Muscle of arm (tissue), 14 donors: ENCODE measurements at places on chromosomes 3 and 15. TPM values are rescaled to one million over a fixed set of nuclear protein-coding genes. Genes with fewer than 3 reads are reported as not detected.
A peak's percentile ranks its signal among the peaks of the same experiment; 100 is the strongest.

DNA sequence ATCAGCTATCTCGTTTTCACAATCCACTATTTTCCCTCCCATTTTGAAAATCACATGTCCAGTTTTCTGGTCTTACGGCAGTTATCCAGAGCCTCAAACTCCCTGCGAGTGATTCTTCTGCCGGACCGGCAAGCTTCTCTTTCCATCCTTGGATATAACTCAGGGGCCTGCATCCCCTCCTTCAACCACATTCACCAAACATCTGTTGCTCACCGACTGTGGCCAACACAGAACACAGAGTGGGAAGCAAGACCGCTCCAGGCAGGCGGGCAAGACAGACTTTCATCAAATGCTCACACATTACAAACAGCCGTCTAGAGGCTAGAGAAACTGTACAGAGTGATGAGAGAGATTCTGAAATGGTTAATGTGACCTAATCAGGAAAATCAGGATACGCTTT is 7.6 kb upstream of the SLC12A8 start:
- DNase-seq = no peak

DNA sequence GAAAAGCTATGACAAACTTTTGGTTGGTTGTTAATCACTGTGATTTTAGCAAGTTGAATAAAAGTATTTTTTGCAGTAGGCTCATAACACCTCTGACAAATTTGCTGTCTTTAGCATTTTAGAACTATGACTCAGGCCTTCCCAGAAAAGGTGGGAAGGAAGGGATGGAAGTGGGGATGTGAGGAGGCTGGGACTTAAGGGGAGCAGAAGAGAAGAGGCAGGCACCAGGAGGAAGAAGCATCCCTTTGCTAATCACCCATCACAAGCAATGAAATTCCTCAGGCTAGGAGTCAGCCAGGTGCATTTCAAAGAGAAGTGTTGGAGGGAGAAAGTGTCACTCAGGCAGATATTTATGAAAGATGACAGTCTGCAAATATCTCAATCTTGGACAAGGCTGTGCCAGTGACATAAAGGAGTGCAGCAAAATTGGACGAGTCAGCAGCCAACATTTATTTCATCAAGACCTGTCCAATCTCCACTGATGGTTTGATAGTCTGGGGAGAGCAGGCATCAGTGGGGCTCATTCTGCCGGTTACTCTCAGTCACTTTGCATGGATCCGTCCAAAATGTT is 337.3 kb upstream of the ARRDC4 start:
- no peak for DNase-seq

DNA sequence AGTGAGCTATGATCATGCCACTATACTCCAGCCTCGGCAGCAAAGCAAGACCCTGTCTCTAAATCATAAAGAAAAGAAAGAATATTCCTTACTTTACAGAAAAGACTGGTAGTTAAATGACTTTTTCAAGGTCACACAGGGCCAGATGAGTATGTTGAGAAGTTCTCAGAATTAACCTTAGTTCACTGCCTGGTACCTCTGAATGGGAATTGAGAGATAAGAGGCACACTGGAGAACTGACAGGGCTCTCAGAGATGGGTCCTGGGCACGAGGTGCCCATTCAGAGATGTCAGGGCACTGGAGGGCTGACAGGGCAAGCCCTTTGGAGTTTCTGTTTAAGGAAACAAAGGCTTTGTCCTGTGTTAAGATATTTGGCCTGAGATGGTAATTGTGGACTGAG is 157.7 kb downstream of the PDE8A start:
- DNase-seq = no peak

TNFAIP8L3 gene
- 2.2 TPM for polyA plus RNA-seq

- no peak for DNase-seq
These were observed 63.1 kb downstream of the ITGA11 start for GRCh38 chr15:68368731-68369435.

DNA sequence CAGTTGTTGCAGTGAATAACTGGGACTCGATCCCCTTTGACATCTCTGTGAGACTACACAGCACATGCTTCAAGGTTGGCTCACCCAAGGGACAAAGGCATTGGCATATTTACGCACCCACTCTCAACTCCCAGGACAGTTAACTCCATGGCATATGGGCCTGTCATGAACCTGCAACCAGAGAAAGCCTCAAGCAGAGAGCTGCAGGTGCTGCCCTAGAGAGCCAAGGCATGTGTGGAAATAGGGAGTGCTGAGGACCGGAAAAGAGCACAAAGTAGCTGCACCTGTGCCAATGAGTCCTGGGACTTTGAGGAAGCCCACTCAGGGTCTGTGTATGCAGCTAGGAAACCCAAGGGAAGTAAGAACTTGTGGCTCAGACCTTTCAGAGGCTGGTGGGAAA is 32.9 kb upstream of the SLC24A5 start:
- DNase-seq = no peak

DNA sequence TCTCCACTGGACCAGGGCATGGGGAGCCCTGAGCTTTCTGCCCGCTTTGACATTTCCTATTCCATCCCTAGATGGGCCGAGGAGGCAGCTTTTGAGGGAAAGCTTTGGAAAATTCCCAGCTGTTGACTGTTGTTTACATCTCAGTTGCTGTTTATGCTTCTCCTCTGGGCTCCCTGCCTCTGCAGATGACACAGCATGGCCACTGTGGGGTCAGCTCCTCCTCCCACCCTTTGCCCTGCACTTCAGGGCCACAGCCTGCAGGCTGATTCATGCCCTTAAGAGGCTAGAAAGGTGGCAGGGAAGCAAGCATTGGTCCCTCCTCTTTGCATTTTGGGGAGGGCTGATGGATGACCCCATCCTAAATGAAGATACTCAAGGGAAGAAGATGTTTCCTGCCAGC is 8.5 kb upstream of the CTXND1 start:
- no peak for DNase-seq

DNA sequence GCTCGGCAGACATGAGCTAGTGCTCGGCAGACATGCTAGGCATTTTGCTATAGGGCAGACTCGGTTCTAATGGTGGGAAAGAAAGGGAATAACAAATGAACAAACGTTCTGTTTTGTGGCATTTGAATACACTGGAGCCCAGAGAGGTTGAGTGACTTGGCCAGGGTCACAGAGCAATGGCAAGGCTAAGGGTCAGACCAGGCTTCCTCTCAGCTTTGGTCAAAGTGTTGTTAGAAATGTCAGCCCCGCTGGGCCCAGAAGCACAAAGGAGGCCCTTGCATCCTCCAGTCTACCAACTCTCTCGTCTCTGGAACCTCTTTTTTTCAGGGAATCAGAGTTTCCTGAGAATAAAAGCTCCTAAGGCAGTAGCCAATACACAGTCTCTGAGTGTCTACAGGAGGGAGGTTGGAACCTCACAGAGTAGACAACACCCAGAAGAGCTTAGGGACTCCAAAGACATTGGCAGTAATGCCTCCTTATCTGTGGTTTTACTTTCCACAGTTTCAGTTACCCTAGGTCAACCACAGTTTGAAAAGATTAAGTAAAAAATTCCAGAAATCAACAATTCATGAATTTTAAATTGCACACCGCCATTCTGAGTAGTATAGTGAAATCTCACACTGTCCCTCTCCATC is 47.3 kb downstream of the SSUH2 start:
- no peak for DNase-seq

- peak; percentile 60 for DNase-seq
These were observed 215.6 kb upstream of the RBMS3 start for GRCh38 chr3:29065211-29065785.

DNA sequence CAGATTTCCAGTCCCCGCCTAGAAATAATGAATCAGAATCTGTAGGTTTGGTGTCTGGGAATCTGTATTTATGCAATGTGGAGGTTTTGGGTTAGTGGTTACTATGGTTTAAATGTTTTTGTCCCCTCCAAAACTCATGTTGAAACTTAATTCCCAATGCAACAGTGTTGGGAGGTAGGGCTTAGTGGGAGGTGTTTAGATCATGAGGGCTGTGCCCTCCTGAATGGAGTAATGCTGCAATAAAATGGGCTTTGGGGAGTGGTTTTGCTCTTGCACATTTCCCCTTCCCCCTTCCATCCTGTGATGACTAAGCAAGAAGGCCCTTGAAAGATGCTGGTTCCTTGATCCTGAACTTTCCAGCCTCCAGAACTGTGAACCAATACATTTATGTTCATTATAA is 9.2 kb upstream of the RFC4 start:
- no peak for DNase-seq

MKRN3 gene
- 4.2 TPM for polyA plus RNA-seq

GRCh38 chr15:84552896-84553295 is 47.9 kb upstream of the ZSCAN2 start:
- DNase-seq = no peak

GRCh38 chr3:6571448-6571847 is 289.5 kb upstream of the GRM7 start:
- no peak for DNase-seq

ZXDC gene
- polyA plus RNA-seq = 26.9 TPM

MST1R gene
- polyA plus RNA-seq = 0.98 TPM

DNA sequence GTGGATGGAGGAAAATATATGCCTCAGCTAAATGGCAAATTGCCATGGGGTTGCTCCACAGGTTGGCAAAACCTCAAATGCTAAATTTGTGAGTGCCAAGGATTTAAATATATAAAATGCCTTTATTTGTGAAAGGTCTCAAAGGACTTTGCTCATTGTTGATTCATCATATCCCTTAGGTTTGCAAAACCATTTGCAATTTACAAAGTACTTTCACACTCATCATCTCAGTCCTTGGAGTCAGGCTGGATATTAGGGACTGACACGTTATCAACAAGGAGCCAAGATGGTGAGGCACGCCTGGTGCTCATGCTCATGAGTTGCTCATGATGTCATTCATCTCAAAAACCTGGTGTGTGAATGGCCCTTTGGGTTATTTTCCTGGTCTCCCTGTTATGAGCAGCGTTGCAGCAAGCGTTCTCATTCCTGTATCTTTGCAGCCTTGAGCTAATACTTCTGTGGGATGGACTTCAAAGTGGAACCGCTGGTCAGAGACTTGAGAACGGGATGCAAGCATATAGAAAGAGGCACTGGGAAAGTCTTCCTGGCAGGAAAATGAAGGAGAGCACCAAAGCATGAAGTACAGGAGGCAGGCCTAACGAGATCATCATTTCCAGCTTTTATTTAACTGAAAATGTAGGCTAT is 66.0 kb downstream of the MYO1E start:
- no peak for DNase-seq

DNA sequence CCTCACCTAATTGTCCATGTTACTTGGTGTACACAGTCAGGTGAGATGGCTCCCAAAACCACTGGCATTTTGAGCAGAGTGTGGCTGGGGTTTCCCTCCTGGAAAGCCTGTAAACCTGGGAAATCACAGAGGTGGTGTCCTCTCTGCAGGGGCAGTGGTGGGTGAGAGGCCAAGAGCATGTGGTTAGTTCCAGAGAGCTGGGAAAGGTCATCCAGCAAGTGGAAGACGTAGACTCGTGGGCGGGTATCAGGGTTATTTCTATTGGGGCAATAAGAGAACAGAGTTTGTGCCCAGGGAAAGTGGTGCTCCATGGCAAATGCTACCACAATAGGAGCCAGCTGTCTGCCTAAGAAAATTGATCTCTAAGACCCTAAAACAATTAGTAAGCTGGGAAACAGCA is 44.6 kb upstream of the LIMD1 start:
- no peak for DNase-seq

- no peak for DNase-seq
These were observed 613.6 kb downstream of the CADM2 start for GRCh38 chr3:85572426-85572825.

B4GALT4 gene
- polyA plus RNA-seq = 13.4 TPM

DNA sequence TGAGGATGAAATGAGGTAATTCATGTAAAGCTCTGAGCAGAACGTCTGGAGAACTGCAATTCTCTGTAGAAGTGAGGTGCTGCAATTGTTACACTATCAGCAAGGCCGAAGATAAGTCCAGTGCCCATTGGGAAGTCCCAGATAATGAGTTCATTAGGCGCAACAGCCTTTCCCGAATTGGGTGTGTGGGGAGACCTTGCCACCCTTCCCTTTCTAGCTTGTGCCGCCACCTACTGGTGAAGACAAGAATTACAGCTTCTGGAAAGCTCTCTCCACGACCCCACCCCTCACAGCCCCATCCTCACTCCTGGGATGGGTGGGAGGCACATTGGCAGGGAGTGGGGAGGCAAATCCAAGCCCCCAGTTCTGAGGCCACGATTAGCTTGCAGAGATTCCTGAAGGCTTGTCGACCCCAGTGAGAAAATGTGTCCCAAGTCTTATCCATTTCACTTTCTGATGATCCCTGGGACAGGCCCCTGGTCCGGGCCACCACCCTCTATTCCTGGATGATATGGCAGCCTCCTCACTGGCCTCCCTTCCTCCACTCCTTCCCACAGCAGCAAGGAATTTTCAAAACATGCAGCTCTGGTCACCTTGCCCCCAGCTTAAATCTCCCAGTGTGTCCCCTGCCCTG is 36.4 kb downstream of the FAM3D start:
- DNase-seq = peak; percentile 76

- DNase-seq = peak; percentile 34
These were observed 258.9 kb downstream of the UACA start for GRCh38 chr15:70504299-70504951.

UBXN7 gene
- 21.8 TPM for polyA plus RNA-seq

DNA sequence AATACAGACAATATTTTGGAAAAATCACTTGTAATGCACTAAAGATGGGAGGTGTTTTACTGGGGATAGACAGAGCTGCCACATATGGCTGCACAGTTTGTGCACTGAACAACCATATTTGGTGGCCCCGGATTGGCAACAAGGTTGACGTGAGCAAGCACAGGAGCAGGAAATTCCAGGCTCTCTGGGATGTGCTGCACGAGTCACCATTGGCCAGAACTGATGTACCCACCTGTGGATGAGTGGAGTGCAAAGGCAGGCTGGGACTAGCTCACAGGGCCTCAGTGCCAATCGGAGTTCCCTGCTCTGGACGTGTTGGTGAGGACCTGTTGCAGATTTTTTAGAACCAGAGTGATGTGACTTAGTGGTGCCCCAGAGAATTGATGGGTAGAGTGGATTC is 42.0 kb upstream of the SCAANT1 start:
- no peak for DNase-seq

- DNase-seq = no peak
These were observed 421.7 kb upstream of the GOLIM4 start for GRCh38 chr3:168517249-168518071.

DNA sequence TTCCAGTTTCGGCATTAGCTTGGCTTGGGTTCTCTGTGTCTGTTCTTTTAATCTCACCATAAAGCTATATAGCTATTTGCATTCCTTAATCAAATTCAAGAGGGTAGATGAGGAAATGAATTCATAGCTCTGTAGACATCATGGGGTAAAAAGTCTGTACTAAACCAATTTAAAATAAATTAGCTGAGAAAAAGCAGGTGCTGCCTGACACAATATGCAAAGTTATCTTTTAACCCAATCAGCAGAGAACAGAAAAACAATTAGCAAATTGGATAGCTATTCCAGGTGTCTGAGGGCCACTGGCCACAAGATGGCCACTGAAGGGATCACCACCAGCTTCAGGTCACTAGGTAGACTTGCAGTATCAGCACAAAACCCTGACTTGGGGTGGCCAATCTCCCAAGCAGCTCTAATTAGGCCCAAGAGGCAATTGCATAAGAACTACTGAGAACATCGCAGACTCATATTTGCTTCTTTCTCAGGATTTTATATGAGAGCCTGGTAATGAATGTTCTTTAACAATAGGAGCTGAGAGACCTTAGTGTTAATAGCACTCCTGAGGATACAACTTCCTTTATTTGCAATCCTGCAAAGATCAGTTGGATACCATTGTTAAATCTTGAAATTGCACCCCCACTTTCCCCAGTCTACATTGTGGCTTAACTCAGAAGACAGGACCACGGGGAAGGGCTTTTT is 494.3 kb downstream of the PDCD6IP start:
- DNase-seq = no peak

B3GNT5 gene
- 17.3 TPM for polyA plus RNA-seq

ADPRH gene
- 9.9 TPM for polyA plus RNA-seq

- DNase-seq = peak; percentile 8
These were observed 246.6 kb downstream of the IL20RB start for GRCh38 chr3:137204409-137204808.
